Osteoblast (primary cell): ENCODE measurements at places on chromosomes 5 and 9.

- H3K36me3 ChIP-seq, result no peaks in the 10 kb centered on the region
- peak; percentile 30 for DNase-seq
- H3K27ac ChIP-seq, result no peak overlapping the region
Observed at GRCh38 chr5:109186759-109187158, 223.0 kb downstream of the PJA2 start.

DNA sequence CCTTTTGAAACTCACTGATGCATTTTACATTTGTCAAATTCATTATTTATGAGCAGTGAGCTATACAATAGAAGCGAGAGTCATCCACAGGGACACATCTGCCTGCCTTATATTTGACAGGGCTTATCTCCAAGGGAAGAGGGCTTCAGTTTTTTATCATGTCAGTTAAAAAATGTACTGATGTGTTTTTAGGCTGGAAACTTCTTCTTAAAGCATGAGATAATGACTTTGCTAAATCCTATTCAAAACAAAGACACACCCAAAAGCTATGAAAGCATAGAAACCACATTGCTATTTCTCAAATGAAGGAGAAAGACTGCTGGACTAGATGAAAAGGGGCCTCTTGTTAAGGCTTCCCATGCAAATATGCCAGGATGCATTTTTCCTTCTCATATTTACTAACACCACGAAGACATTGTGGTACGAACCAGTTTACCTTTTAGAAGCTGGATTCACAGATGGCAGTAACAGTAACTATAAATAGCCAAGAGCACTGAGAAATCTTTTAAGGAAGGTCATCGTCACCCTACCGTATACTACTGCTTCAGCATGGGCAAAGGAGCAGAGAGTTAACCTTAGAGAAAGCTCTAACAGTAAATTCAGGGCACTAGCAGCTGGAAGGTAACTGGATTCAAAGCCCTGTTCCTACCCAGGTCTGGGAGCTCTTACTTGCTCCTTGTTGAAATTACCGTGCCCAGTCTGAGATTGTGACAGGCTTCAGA, 86.3 kb upstream of the IFNK start:
- H3K27ac ChIP-seq, result no peak overlapping the region
- H3K36me3 ChIP-seq, result no peaks in the 10 kb centered on the region
- no peaks in the 10 kb centered on the region for H3K27me3 ChIP-seq
- no peak overlapping the region for H3K4me3 ChIP-seq

- no peak overlapping the region for H3K4me3 ChIP-seq
- no peaks in the 10 kb centered on the region for H3K4me1 ChIP-seq
- H3K36me3 ChIP-seq, result no peaks in the 10 kb centered on the region
- no peaks in the 10 kb centered on the region for H3K27me3 ChIP-seq
Observed at GRCh38 chr5:2272755-2273154, 390.0 kb upstream of the IRX4 start.

GRCh38 chr9:123329329-123329955, 26.6 kb upstream of the CRB2 start:
- H3K4me3 ChIP-seq, result no peak overlapping the region
- DNase-seq, result peak; percentile 25
- no peaks in the 10 kb centered on the region for H3K36me3 ChIP-seq
- peaks cover 3% of the 10 kb centered on the region for H3K4me1 ChIP-seq

DNA sequence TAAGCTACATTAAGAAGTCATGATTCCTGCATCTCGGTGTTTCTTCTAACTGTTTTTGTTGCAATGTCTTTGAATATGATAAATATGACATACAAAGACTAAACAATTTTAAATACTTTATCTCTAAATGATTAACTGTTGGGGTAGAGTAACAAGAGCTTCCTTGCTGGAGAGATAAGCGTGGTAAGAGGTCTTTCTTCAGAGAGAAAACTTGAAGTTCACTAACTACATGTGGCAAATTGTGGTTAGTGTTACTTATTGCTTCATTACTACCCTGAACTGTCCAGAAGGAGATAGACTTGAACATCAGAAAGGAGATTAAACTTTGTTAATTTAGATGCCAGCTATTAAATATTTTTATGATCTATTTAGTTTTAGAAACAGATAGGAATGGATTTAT, 7.0 kb upstream of the ARSB start:
- no peaks in the 10 kb centered on the region for H3K36me3 ChIP-seq
- H3K27ac ChIP-seq, result no peak overlapping the region
- H3K4me1 ChIP-seq, result no peaks in the 10 kb centered on the region
- H3K4me3 ChIP-seq, result no peak overlapping the region
- no peak for DNase-seq

GRCh38 chr5:131810510-131811249, 13.9 kb upstream of the FNIP1 start:
- no peak overlapping the region for H3K4me3 ChIP-seq
- no peaks in the 10 kb centered on the region for H3K36me3 ChIP-seq
- peak; percentile 72 for DNase-seq
- H3K27ac ChIP-seq, result no peak overlapping the region
- peaks cover 15% of the 10 kb centered on the region for H3K4me1 ChIP-seq

DNA sequence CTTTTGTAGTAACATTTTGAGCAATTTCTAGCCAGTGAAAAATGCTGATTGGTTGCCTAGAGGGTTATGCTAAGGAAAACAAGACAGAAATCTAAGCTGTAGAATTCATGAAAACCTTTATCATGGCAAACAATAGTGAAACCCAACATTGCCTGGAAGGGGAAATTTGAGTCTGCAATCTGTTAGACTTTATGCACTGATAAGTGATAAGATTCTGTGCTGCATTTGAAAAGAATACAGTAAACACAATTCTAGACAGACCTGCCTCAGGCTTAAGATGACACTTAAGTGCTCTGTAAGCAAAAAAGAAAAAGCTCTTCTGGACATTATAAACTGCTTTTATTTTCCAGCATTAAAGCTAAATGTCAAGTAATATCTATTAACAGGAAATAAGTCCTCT, 519.3 kb downstream of the ISL1 start:
- H3K4me3 ChIP-seq, result no peak overlapping the region
- no peaks in the 10 kb centered on the region for H3K36me3 ChIP-seq
- no peaks in the 10 kb centered on the region for H3K4me1 ChIP-seq
- H3K27me3 ChIP-seq, result no peaks in the 10 kb centered on the region

- H3K4me3 ChIP-seq, result no peak overlapping the region
- H3K27ac ChIP-seq, result no peak overlapping the region
- H3K4me1 ChIP-seq, result peaks cover 10% of the 10 kb centered on the region
- H3K27me3 ChIP-seq, result peaks cover 4% of the 10 kb centered on the region
- no peaks in the 10 kb centered on the region for H3K36me3 ChIP-seq
Observed at GRCh38 chr5:168987543-168988300, 313.2 kb downstream of the SLIT3 start.

GRCh38 chr5:160743027-160743426, 109.0 kb downstream of the ATP10B start:
- no peak for DNase-seq
- no peaks in the 10 kb centered on the region for H3K4me1 ChIP-seq
- H3K4me3 ChIP-seq, result no peak overlapping the region
- H3K27me3 ChIP-seq, result no peaks in the 10 kb centered on the region
- no peaks in the 10 kb centered on the region for H3K36me3 ChIP-seq

GRCh38 chr9:134871697-134872340, 8.8 kb upstream of the FCN2 start:
- H3K4me1 ChIP-seq, result no peaks in the 10 kb centered on the region
- peaks cover 7% of the 10 kb centered on the region for H3K27me3 ChIP-seq
- peak; percentile 65 for DNase-seq
- H3K4me3 ChIP-seq, result no peak overlapping the region
- H3K36me3 ChIP-seq, result no peaks in the 10 kb centered on the region
- H3K27ac ChIP-seq, result no peak overlapping the region

- peaks cover 25% of the 10 kb centered on the region for H3K4me1 ChIP-seq
- no peak overlapping the region for H3K27ac ChIP-seq
- H3K27me3 ChIP-seq, result no peaks in the 10 kb centered on the region
- H3K36me3 ChIP-seq, result no peaks in the 10 kb centered on the region
- H3K4me3 ChIP-seq, result no peak overlapping the region
Observed at GRCh38 chr9:88810826-88811225, 180.4 kb upstream of the S1PR3 start.

DNA sequence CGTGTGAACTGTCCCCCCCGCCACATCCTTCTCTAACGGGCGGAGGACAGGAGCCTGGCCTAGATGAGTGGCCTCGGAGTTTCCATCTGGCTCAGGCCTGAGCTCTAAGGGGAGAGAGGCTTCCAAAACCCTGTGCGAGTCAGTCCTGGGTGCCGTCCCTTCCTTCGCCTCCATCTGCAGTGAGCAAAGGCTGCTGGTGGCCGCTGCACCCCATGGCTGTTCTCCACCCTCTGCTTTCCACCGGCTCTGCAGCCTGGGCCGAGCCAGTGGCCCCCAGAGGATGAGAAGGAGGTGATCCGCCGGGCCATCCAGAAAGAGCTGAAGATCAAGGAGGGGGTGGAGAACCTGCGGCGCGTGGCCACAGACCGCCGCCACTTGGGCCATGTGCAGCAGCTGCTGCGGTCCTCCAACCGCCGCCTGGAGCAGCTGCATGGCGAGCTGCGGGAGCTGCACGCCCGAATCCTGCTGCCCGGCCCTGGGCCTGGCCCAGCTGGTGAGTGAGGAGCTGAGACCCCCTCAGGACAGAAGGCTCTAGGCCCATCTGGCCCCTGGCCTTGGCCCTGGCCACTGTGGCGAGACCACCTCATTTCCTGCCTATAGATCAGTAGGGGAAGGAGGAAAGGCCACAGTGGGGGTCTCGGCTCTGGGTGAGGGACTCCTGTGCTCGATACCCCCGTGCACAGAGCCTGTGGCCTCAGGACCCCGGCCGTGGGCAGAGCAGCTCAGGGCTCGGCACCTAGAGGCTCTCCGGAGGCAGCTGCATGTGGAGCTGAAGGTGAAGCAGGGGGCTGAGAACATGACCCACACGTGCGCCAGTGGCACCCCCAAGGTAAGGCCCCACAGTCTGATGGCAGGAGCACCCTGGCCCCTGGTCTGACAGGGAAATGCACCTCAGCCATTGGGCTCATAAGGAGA, 3.0 kb downstream of the PKN3 start:
- no peaks in the 10 kb centered on the region for H3K27me3 ChIP-seq
- no peak overlapping the region for H3K4me3 ChIP-seq
- DNase-seq, result peak; percentile 72
- H3K27ac ChIP-seq, result no peak overlapping the region

DNA sequence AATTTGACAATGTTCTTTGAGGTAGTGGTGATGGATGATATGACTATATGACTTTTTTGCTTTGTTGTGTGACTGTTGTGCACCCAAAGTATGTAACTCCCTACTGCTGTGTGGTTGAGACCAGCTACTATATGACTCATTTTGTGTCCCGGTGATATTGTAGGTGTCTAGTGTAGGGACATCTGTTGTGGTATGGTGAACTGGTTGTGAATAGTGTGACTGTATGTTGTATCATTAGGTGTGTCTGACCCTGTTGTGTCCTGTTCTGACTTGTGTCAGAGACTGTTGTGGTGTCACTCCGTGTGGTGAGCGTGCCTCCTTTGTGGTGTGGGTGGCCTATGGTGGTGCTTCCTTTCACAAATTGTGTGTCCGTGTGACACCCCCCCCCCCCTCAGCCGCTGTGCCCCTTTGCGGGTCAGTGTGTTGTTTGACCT, 11.2 kb upstream of the CXXC5 start:
- peak overlapping the region; percentile 66 for H3K27ac ChIP-seq
- peak overlapping the region; percentile 69 for H3K4me3 ChIP-seq
- peaks cover 48% of the 10 kb centered on the region for H3K4me1 ChIP-seq

- peak overlapping the region; percentile 3 for H3K27ac ChIP-seq
- peak; percentile 85 for DNase-seq
- H3K36me3 ChIP-seq, result no peaks in the 10 kb centered on the region
- H3K4me3 ChIP-seq, result peak overlapping the region; percentile 44
- peaks cover 2% of the 10 kb centered on the region for H3K27me3 ChIP-seq
- no peaks in the 10 kb centered on the region for H3K4me1 ChIP-seq
Observed at GRCh38 chr5:149641000-149641576, 59.8 kb downstream of the ARHGEF37 start.
